ENCODE measurements at places on chromosomes 12 and 14.

DNA sequence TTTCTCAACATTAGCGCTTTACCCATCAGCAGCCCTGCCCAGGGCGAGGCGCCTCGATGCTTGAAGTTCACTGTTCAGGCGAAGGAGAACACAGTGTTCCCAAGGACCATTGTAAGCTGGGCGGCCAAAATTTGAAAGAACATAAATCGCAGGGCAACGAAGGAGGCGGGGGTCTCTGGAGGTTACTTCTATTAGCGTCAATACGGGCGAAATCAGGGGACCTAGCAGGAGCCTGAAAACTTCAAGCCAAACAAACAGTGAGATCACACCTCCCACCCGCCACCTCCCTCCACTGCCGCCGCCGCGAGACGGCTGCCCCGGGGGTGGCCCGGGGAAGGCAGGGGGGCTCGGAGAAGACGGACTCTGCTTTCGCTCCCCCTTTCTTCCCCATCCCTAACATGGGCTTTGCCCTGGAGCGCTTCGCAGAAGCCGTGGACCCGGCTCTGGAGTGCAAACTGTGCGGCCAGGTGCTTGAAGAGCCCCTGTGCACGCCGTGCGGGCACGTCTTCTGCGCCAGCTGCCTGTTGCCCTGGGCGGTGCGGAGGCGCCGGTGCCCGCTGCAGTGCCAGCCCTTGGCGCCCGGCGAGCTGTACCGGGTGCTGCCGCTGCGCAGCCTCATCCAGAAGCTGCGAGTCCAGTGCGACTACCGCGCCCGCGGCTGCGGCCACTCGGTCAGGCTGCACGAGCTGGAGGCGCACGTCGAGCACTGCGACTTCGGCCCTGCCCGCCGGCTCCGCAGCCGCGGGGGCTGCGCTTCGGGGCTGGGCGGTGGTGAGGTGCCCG is at the start of gene PDZRN4:
PDZRN4 (plus strand) TSS at position 263 of the 783 bp plus-strand sequence.
- DNase-seq: no peak

- no peak for DNase-seq
Observed at GRCh38 chr12:6070472-6071257, 53.8 kb downstream of the VWF start.

DNA sequence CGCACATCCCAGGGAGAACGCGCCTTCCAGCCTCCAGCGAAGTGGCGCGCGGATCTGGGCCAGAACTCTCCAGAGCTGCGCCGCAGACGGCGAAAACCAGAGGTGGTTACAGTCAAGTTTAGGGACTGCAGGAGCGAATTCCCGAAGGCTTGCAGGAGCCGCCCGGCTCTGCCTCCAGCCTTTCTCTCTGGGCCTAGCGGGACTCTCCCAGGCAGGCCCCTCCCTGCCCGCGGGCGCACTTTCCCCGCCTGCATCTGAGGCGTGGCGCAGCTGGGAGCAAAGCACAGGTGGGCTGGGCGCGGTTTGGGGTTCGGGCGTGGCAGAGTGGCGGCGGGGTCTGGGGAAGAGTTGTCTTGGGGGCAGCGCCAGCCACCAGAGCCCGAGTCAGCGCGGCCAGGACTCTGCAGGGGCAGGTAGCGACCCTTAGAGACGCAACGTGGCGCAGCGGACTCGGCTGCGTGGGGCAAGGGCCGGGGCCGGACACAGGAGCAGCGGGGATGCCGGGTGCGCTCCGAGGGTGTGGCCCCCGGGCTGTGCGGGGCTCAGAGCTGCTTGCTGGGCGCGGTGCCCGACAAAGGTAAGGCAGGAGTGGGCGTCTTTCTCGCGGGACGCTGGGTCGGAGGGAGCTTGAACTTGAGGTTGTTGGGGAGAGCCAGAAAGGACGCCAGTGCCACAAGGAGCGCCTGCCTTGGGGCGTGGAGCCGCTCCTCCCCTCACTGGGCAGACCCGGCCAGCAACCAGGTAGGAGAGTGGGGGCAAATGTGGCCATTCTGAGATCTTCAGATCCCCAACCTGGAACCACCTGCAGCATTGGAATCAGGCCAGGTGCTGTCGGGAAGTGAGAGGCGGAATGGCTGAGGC is 1126.0 kb downstream of the AACS start:
- no peak for DNase-seq

DNA sequence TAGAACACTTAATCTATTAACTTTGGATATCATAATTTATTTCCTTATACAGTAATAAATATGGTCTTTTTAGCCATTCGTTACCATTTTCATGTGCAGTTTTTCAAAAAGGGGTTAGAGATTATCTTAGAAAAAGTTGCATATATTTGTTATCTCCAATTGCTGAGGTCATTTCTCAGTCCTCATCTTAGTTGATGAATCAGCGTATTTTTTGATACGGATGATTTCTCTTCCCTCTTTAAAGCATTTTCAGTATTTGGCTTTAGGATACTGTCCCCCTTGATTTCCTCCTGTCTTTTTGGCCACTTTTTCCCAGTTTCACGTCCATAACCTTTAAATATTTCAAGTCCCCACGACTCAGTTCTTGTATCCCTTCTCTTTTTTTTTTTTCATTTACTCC is 21.8 kb downstream of the DNAL1 start:
- no peak for DNase-seq

DNA sequence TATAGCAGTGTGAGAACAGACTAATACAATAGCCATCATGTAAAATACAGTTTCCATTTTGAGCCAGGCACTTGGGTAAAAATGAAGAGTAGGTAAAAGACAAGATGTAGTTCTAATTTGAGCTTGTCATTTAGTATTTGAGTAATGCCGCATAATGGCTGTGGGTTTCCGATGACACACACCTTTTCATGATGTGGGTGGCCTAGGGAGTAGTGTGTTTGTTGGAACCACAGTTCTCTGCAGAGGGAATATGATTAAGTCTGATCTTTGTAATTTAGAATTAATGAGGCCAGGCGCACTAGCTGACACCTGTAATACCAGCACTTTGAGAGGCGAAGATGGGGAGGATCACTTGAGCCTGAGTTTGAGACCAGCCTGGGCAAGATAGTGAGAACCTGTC is 61.8 kb downstream of the RCOR1 start:
- no peak for DNase-seq

GRCh38 chr12:130795906-130796305 is 43.1 kb downstream of the STX2 start:
- DNase-seq: no peak

DNA sequence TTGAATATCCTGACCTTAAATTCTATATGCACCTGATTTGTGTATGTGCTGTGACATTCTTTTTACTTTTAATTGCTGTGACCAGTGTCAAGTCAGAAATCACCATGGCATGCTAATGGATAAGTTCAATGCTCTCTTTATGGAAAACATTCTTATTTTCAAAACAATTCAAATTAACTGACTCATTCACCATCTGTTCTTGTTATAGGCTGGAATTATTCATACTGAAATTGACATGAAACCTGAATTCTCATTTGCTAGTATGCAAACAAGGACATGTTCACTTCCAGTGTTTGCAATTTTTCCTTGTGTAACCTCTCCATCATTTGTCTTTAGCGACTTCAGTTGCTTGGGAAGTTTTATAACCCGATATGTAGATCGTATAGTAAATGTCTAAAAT is at the start of gene TAS2R30:
TAS2R30 (minus strand) TSS at position 340 of the 400 bp plus-strand sequence. CDS start 400 bp downstream, outside the sequence.
- DNase-seq: no peak

DNA sequence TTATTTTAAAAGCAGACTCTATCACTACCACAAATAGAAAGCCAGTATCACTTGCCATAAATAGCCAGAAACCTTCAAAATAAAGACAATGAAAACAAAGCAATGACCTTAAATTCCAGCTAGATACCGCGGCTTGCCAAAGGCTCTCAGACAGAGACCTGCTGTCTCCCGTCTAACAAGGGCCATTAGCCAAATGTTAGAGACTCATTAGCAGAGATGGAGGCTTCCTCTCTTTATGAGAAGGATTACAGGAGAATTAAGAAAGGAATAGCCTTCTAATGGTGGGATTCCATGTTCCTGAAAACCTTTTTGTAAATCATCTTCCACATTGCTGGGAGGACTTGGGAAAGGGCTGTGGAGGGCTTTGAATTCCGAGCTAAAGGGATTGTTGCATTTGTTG is 206.7 kb downstream of the AACS start:
- DNase-seq: no peak

DNA sequence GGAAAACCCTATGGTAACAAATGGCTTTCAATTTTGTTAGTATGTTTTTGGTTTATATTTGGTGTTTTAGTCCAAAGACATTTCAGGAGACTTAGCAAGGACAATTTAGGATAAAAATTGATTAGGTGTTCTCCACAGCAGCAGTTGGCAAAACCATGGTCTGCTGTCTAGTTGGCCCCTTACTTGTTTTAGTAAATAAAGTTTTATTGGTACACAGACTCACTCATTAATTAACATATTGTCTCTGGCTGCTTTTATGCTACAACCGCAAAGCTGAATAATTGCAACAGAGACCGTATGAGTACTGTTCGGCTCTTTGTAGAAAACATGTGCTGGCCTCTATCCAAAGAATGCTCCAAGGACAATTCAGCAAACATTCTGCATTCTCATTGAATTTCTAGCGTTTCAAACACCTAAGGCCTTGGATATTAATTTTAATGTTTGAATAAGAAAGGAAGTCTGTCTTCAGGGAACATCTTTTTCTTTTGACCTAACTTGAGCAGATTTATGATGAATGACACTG is 77.7 kb downstream of the CCDC92 start:
- no peak for DNase-seq

- no peak for DNase-seq
Observed at GRCh38 chr14:101064718-101065117, 161.2 kb upstream of the RTL1 start.

- DNase-seq: no peak
Observed at GRCh38 chr14:102951034-102951433, 28.6 kb downstream of the AMN start.

- no peak for DNase-seq
Observed at GRCh38 chr12:22812531-22812930, 187.6 kb downstream of the ETNK1 start.

DNA sequence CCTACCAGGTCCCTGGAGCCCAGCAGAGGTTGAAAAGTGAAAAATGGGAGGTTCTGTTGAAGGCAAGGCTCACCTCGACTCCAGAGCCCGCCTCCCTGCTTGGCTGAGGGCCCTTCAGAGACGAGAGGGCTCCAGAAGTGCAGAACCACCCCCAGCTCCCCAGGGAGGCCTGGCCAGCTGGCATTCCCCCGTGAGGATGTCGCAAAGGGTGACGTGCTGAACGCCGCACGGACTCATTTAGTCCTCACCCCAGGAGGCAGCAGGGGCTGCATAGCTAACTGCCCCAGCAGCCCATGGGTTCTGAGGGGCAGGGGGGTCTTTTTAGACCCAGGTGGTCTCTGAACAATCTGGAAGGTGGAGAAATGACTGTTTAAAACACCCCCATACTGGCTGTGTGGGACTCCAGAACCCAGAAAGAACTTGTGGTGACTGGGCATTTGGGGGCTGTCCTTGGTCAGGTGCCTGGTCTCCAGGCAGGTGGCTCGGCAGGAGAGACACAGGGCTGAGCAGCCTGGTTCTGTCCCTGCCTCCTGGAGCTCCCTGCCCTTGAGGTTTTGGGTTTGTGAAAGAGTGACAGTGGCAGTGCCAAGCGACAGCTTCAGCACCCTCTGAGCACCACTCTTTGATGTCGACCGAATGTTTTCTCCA is 32.0 kb downstream of the ANAPC7 start:
- no peak for DNase-seq

DNA sequence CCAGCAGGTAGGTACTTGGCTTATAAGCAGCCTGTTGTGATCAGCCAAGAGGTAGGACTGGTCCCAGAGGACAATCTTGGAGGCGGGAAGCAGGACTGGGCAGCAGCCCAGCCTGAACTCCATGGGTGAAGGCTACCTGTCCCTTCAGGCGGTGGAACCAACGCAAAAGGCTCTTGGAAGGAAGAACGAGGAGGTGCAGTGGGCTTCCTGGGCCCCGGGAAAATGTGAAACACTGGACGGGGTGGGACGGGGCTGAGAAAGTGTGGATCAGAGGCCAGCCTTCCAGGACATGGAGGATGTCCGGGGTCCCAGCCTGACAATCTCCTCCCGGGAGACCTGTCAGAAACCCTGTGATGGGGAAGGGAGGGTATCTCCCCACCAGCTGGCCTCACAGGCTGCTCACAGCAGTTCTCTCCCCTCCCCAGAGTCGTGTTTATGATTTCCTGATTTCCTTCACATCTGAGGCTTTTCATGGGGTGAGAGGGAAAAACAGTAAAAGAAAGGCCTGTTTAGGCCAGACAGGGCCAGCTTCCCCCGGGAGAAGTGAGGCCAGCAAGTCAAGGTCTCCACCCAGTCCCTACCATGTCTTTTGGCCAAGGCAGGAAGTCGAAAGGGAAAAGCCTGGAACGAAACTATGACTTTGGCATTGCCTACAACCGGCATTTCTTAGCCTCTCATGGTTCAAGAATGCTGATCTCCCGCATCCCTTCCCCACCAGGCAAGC is 11.3 kb downstream of the CMKLR1 start:
- no peak for DNase-seq

- DNase-seq: no peak
Observed at GRCh38 chr12:105481392-105482300, 151.2 kb downstream of the C12orf75 start.

DNA sequence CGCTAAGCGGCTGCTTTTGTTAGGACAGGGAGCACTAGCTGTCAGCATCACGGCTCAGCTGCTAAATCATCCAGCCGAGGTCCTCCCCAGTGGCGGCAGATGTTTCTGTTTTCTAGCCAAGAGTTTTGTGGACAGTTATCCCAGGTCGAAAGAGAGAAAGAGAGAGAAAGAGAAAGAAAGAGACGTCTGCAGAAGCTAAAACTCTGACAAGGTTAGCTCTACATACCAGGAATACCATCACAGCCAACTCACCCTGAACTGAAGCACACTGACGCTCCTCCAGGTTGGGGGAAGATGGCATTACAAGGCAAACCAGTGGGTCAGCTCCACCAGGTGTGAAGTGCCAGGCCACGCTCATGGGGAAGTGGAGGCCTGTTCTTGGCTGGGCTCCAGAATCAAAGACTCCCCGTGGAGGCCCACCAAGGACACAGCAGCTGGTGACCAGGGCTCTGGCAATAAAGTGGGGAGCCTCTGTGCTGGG is 64.9 kb upstream of the DICER1 start:
- no peak for DNase-seq

GRCh38 chr12:94208622-94208966 is 60.2 kb downstream of the PLXNC1 start:
- no peak for DNase-seq

GRCh38 chr14:66514213-66514612 is 6.3 kb downstream of the GPHN start:
- no peak for DNase-seq

DNA sequence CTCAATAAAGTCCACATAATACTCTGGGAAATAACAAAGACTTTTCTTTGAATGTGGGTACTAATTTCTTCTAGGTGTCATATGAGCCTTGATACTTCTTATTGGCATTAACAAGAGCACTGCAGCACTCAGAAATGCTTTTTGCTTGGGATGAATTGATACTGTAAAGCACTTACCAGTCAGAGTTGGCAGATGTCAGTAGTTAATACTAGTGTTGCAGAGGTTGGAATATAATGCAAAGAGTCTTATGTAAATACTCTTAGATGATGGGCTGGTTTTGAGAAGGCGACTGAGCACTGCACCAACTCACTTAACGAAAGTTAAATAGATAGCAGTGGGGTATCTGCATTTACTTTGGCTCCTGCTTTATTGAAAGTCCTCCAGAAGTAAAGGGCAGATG is 25.6 kb upstream of the MBIP start:
- no peak for DNase-seq

GRCh38 chr14:98578204-98578603 is 693.8 kb downstream of the BCL11B start:
- DNase-seq: no peak

GRCh38 chr14:30292541-30292940 is 266.4 kb upstream of the G2E3 start:
- DNase-seq: no peak
